Forelimb muscle (tissue), 1 donor: ENCODE measurements at places on chromosomes 5 and 9.

DNA sequence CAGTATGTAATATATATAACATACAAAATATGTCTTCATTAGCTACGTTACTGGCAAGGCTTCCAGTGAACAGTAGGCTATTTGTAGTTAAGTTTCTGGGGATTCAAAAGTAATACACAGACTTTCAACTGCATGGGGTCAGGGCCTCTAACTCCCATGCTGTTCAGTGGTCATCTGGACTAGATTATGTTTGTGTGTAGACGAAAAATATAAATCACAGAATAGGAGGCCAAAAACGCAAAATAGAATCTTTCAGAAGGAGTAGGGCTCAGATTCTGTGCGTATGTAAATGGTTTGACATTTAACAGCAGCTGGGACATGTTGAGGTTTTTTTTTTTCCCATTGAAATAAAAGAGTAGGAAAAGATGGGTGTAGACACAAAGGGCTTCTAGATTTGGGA lies 1048.7 kb upstream of the WWC1 start:
- DNase-seq = peak; percentile 9

GRCh38 chr5:122770477-122770876 lies 4.4 kb upstream of the SNX2 start:
- no peak for DNase-seq

DNA sequence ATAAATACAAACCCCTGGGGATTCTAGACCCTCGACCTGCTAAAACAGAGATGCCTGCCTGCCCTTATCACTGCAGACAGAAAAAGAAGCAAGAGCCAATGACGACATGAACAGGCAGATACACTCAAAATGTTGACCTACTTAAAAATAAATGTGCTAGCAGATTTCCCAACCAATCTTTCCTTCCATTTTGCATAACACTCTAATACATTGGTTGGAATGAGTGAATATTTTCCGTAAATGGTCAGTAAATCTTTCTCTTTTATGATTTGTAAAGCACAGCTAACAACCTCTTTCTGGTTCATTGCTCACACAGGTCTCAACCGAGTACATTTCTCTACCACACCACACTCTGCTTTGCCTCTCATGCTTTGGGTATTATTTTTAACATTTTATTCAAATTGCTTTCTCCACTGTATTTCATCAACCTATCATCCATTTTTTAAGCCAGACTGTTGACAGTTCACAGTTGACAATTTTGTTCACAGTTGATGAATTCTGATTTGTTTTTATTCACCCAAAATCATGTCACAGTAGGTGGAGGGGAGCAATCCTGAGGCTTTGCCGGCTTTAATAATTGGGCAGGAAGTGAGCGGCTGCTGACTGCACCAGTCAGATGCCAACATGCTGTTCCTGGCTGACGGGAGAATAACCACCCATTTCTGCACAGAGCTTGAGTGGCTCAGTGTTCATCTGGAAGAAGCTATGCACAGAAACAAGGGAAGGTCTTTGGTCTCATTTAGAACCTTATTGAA lies 426.6 kb downstream of the SPOCK1 start:
- peak; percentile 11 for DNase-seq

DNA sequence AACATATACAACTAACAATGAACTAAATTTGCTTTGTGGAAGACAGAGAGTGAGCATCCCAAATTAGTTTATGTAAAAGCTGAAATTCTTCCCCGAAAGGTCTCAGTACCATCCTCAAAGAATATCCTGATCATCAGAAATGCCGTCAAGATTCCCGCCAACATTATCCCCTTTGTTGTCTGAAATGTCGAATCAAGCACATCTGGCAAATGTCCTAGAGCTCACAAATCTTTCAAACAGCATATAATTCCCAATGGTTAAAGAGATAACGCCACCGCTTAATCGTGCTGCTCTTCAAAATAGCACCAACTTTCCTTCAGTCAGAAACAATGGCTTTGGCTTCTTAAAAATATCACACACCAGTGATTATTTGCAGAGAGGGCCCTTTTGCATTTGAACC lies 23.8 kb downstream of the MORN5 start:
- DNase-seq = no peak

DNA sequence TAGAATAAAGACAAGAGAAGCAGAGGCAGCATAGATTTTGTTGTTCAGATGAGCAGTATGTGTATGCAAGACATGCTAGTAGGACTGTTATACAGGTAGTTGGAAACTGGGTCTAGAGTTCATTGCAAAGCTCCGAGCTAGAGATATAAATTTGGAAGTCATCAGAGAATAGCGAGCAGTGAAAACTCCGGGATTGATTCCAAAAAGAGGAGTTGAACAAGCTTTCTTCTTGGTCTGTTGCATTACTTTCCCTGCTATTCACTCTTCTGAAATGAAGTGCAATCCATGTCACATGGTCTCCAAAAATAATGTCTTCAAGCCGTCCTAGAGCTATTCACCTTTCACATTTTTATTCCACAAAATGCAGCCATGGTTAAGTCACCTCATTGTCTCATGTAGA lies 67.9 kb upstream of the ZNF462 start:
- no peak for DNase-seq
